ENCODE measurements at places on chromosomes 3 and 15.

- DNase-seq = no peak
These were observed 467.4 kb upstream of the DPPA4 start for GRCh38 chr3:109804697-109805096.

- peak; percentile 85 for DNase-seq
These were observed at the start of the genes EXOSC7 and ZDHHC3 for GRCh38 chr3:44976002-44976815. Gene EXOSC7, plus strand, starts transcription at chr3:44976244. Its CDS starts 34 bp downstream, at chr3:44976278. Gene ZDHHC3, minus strand, starts transcription at chr3:44976174. Its CDS starts 16,738 bp downstream, at chr3:44959436.

GRCh38 chr3:184812662-184813042, 686 bp downstream of the VPS8 start:
- DNase-seq = no peak

GRCh38 chr3:113825090-113825489, 13.5 kb upstream of the GRAMD1C start:
- peak; percentile 25 for DNase-seq

- DNase-seq = no peak
These were observed 80.8 kb upstream of the GPR149 start for GRCh38 chr3:154510780-154511179.

- peak; percentile 88 for DNase-seq
These were observed 107.8 kb downstream of the MBNL1 start for GRCh38 chr3:152376351-152377183.

DNA sequence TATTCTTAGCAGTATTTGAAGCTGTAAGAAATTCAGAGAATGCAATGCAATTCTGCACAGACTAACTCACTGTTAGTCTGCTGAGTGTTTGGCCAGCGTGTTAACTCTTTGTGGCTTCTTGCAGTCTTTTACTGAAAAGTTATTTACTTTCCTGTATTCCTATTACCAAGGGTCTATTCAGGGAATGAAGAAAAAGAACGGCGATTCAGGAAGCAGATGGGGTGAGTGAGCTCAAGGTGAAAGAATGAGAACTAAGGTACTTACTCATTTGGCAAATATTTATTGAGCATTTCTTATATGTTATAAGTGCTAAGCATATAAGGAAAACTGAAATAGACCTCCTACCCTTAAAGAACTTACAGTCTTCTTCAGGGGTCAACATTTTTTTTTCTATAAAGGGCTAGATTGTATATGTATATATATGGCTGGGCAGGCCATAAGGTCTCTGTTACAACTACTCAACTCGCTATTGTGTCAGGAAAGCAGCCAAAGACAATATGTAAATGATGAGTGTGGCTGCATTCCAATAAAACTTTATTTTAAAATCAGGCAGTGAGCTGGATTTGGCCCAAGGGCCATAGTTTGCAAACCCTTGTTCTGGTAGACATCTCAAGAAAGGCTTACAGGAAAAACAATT, 271.9 kb upstream of the GADL1 start:
- no peak for DNase-seq

GRCh38 chr15:29470311-29470710, 200.7 kb upstream of the NSMCE3 start:
- no peak for DNase-seq

- no peak for DNase-seq
These were observed 638 bp downstream of the WDR5B start for GRCh38 chr3:122415104-122415744.

DNA sequence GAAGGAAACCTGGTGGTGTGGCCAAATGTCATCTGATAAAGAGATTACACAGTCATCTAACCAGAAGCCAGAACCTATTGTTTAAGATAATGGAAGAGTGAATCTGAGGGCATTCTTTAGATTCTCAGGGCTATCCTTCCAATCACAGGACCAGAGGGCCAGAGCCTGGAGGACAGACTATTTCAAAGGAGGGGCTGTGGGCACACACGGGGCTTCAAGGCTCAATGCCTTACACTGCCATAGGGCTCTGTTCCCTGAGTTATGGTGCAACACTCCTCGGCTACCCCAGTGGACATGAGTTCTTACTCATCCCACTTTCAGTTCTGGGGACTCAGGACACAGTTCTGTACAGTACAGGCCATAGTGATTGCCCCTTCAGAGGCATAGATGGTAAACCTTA, 343.9 kb upstream of the ALCAM start:
- no peak for DNase-seq

- DNase-seq = peak; percentile 63
These were observed 7.3 kb downstream of the TPM1 start for GRCh38 chr15:63049783-63050371.

DNA sequence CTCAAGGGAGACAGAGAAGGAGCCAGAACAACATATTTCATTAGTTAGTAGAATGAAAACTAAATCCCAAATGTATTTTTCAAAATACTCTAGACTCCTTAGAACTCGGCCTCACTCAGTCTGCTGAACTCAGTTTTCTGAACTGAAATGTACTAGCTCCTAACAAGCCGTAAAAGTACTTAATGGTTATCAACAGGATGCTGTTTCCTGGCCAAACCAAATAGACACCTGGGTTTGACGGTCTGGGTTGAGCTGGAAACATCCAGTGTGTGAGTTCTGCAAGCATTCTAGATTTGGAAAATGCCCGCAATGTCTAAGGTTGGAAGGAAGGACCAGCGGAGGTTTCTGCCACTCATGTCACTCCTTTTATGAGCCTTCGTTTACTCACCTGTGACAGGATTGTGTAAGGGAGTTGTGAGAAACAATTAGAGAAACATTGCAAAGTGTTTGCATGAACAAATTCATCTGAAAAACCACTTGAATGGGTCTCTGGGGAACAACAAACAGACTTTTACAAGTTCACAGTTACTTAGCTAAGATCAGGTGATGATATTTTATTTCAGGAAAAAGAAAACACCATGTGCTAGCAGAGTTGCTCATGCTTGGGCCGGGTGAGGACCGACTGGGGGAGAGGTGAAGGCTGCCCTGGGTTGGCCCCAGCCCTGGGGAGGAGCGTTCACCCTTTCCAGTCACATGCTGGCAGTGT, 151.0 kb downstream of the ALDH1A2 start:
- DNase-seq = no peak

- no peak for DNase-seq
These were observed 152.3 kb upstream of the SNTN start for GRCh38 chr3:63500196-63500595.

DNA sequence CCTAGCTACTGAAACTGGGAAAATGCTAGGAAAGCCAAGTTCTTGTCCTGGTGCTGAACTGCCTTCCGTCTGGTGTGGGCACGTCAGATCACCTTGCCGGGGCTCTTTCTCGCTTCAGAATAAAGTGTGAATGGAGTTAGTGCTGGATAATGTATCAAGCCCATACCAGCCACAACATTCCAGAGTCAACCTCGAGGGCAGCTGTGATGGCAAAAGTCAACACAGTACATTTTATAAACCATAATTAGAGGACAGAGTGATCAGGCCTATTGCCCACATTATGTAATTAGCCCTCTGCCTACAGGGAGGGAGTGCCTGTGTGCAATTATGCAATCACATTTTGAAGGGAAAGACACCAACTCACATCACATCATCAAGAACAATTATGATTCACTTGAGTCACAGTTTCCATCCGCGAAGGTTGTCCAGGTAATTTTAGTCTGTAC, 165.2 kb downstream of the RORA start:
- no peak for DNase-seq

DNA sequence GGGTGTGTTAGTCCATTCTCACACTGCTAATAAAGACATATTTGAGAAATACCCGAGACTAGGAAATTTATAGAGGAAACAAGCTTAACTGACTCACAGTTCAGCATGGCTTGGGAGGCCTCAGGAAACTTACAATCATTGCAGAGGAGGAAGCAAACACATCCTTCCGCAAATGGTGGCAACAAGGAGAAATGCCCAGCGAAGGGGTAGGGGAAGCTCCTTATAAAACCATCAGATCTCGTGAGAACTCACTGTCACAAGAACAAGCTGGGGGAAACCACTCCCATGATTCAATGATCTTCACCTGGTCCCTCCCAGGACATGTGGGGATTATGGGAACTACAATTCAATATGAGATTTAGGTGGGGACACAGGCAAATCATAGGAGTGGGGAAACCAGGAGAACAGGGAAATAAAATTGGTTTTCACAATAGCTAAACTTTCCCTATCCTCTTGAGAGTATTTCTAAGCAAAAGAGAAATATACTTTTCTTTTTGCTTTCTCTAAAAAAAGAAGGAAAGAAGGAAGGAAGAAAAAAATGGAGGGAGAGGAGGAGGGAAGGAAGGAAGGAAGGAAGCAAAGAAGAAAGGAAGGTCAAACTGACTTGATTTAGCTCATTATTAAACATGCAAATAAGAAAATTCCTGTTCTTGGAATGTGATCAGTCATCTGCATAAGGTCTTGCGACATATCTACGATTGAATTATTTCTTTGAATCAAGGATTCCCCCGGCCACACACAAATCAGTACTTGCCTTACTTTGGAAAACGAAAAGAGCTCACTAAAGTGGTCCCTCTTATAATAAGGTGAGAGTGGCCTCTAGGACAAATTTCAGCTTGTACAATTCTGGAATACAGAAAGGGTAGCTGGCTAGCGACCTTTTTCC, 75.2 kb downstream of the LIPC start:
- no peak for DNase-seq

DNA sequence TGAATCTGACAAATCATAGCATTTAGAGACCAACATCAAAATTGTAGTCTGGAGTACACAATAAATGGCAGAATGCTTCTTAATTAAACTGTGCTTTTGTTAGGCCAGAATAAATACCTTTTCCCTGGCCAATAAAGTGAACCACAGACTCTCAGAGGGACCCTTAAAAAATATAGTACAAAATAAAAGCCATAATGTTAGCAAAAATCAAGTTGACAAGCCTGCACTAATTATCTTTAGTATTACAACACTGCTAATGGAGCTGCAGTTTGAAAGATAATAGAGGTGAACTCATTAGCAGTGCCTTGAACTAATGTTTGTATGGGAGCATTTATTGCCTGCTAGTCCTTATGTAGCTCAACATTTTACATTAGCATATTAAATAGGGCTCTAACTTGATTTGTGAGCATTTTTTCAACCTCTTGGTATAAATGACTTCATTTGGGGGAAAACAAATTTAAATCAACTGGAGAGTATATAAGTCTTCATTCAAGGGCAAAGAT, 801.3 kb downstream of the EPHA3 start:
- no peak for DNase-seq

DNA sequence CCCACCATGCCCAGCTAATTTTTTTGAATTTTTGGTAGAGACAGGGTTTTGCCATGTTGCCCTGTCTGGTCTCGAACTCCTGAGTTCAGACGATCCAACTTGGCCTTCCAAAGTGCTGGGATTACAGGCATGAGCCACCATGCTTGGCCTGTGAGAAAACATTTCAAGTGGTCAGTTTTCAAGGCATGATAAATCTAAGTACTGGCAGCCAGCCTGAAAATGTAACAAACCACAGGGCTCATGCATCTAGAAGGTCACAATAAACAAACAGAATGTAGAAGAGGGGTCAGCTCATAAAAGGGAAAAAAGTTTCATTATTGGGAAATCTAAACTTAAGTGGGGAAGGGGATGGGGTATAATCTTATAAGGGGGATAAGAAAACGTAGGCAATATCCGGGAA, 39.9 kb downstream of the PPCDC start:
- peak; percentile 26 for DNase-seq

DNA sequence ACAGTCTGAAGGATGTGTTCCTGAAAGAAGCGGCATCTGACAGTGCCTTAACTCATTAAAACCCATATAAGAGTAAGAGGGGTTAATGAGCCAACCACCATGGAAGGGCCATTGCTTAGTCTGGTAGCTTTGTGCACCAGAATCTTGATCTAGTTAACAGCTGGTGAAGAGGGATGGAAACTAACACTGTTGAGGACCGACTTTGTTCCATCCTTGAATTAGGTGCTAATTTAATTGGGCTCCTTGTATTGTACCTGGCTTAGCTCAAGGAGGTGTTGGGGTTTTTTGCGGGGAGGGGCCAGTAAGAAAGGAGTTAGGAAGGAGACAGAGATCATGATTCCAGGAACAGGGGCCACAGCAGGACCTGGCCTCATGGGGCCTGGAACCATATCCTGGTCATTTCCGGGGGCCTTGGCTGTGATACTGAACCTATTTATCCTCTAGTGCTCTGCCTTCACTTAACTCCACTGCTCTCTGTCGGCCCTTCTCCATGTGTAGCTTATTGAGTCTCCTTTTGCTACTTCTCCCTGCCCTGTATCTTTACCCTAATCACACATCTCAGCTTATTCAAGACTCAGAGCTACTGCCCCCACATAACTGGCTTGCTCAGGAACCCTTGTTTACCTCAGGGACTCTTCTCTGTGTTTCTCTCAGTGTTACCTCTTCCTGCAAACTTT, 93.0 kb downstream of the RPL22L1 start:
- DNase-seq = no peak

- no peak for DNase-seq
These were observed 34.8 kb upstream of the MCTP2 start for GRCh38 chr15:94196531-94196930.

DNA sequence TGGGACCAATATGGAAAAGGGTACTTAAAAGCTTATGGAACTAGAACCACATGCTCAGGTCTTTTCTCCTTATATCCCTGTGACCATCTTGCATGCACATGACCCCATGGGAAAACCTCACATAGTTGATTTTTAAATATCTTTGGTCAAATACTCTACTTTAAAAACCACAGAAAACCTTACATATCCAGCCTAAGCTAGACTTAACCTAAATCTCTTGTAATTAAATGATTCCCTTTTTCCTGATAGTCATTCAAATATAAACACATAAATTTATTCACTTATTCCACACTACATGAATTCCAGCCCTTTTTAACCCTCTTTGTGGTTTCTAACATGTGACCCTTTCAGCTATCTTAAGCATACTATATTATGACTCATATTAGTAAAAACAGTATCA, 46.8 kb downstream of the DNAJC13 start:
- peak; percentile 27 for DNase-seq

- no peak for DNase-seq
These were observed 12.8 kb upstream of the TOPAZ1 start for GRCh38 chr3:44228900-44229299.

- DNase-seq = no peak
These were observed 352.1 kb upstream of the AZI2 start for GRCh38 chr3:28700728-28701127.
